Fibroblast of skin of right quadriceps (primary cell): ENCODE measurements at places on chromosomes 5 and 9.

DNA sequence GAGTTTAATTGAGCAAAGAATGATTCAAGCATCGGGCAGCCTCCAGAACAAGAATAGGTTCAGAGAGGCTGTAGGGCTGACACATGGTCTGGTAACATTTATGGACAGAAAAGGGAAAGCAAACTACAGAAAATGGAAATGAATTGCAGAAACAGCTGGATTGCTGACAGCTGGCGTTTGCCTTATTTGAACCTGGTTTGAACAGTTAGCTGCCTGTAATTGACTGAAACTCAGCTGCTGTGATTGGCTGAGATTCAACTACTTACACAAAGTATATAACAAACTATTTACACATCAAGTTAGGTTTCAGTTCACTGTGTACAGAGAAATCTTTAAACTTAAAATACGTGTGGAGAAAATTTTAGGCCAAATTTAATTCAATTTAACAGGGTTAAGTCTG lies 441.7 kb downstream of the PRELID2 start:
- DNase-seq, result no peak

DNA sequence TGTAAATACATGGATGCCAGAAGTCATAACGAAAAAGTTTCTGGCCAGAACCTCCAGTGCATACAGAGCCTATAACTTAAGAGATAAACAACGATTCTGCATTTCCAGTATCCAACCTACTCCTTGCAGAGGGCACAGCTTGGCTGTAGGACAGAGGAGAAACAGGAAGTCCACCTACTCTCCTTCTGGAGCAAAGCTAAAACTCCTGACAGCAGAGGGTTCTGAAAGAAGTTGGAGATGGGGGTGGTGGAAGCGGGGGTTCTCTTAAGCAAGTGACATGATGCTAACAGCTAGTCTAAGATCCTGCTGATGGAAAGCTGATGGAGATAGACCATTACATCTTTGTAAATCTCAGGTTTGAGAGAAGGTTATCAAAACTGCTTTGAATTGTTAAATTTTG lies 35.5 kb upstream of the CTNNAL1 start:
- no peak for DNase-seq

DNA sequence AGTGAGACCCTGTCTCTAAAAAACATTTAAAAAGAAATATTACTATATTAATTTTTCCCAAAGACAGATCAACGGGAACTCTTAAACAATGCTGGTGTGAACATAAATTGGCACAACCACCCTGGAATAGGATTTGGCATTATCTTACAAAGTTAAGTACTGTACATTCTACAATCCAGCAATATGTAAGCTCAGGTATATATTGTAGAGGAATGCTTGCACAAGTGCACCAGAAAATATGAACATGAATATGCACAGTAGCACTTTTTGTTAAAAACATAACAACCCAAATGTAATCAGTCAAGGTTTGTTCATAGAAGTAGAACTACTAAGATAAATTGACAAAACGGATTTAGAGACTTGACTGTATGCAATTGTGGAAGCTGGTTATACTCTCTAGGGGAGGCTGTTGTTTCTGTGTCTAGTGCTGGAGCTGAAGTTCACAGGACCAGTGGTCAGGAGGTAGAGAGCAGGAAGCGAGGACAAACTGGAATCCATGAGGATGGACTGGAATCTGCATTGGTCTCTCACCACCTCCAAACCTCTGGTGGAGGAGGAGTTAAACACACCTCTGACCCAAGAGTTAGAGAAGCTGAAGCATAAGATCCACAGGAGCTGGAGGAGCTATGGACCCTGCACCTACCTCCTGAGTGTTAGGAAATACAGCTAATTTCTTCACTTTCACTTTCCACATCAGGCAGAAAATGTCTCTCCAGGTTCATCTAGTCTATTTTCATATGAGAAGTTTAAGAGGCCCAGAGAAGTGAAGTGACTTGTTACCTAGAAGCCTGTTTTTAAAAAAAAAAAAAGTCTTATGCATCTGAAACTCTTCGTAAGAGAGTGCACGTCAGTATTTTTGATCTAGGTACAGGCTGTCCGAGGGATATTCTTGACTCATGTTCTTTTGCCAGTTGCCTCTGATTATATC lies 20.3 kb upstream of the RIC1 start:
- DNase-seq, result no peak

DNA sequence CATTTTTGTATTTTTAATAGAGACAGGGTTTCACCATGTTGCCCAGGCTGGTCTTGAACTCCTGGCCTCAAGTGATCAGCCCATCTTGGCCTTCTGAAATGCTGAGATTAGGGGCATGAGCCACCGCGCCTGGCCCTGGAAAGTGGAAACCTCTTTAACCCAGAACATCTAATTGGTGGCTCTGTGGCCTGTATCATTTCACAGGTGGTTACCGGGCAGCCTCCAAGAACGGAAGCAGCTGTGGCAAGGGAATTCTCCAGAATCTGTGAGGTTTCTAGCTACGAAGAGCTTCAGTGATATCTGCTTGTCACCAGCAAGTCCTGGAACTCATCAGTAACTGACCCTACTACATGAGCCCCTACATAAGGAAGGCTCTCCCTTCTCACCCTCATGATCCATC lies 194.9 kb downstream of the DCP2 start:
- no peak for DNase-seq
